ENCODE measurements at places on chromosomes 4 and X. TPM values are rescaled to one million over a fixed set of nuclear protein-coding genes. Genes with fewer than 3 reads are reported as not detected.
A peak's percentile ranks its signal among the peaks of the same experiment; 100 is the strongest.

DNA sequence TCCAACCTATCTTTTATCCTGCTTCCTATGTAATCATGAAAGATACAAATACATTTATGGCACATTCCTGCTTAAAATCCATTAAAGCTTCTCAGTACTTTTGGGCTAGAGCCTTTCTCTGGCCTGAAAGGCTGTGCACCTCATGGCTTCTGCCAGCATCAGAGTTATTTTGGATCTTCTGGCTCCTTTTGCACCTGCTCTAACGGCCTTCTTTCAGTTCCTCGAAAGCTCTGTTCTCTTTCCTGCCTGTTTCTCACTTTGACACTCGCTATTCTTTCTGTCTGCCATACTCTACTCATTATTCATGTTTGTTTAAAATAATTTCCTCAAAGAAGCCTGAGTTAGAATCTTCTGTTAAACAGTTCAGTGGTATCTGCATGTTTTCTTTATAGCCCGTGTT, 86.0 kb downstream of the LRP2BP start:
- no peak for DNase-seq

Gene RAB40A
- 0.50 TPM for total RNA-seq

GRCh38 chr4:122229857-122230256, 77.7 kb downstream of the BLTP1 start:
- DNase-seq, result no peak

Gene NSUN7
- total RNA-seq, result 0.33 TPM

- DNase-seq, result no peak
These were observed 16.8 kb upstream of the EPGN start for GRCh38 chr4:74291471-74291870.

- no peak for DNase-seq
These were observed 11.5 kb upstream of the STK32B start for GRCh38 chr4:5039800-5040199.

Gene CLDN22
- total RNA-seq, result not detected

Gene ANXA5
- 335 TPM for total RNA-seq

DNA sequence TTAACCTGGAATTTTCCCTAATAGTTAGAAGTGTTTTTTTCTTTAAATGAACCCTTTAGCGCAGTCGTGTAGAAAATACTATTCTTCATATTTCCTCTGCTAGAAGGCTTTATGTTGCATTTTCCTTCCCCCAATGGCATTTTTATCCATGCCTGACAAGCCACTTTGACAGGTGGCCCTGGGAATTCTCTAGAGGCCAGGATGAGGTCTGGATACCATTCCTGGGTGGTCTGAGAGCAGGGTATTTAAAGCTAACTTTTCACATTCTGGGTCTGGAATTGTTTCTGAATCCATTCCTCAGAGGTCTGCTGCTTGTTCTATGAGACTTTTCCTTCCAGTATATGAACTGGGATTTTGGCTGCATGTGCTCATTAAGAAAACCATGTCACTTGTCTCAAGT, 31.2 kb upstream of the PDGFRA start:
- DNase-seq, result no peak

DNA sequence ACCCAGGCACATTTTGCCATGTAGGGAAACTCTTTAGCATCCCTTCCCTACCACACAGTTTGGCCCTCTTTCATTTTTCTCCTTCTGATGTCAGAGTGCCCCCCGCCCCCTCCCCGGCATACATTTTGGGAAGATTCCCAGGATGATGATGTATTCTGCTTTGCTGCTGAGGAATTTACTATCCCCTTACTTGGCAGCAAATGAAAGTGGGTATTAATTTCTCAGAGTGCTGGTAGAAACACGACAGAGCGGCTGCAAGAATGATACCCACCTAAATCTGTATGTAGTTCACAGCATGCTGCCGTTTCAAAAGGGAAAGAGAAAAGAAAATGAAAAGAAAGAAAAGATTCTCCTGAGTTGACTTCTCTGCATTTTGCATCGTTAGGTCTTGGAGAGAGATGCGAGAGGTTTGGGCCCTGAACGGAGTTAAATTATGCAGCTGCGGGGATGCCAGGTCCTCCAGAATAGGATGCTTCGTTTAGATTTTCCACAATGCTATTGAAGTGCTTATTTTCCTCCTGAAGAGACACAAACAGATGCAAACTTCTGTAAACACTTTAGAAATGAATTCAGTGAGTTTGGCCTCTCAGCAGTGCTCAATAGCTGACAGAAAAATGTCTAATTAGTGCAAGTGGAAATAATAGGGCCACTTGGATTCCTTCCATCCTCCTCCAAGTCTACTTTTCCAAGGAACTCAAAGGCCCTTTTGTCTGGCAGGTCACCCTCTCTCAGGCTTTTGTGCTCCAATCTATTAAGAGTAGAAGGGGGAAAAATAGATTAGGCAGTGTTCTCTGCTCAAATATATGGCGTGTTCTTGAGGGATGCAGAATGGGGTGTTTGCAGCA, 106.2 kb downstream of the ALPK1 start:
- DNase-seq, result no peak

- no peak for DNase-seq
These were observed 45.4 kb downstream of the EDNRA start for GRCh38 chr4:147526272-147526654.

GRCh38 chr4:153005899-153006381, 69.8 kb downstream of the FHDC1 start:
- no peak for DNase-seq

DNA sequence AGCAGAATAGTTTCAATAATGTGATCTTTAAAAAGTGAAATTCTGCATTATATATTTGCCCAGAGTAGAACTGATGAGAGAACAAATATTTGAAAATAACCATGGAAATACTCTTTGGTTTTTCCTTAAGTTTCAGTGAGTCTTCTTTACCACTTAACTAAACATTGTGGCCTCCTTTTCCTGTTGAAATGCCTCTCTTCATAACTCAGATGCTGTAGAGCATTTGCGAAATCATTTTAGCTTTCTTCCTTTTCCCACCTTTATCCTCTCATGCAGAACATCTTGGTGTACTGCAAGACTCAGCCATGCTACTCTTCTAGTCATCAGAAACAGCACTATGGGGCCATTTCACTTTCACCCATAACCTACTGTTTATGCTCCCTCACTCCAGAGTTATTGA, 48.2 kb downstream of the CASK start:
- no peak for DNase-seq

Gene ITM2A
- not detected for total RNA-seq

Gene CCNQ
- total RNA-seq, result 22.0 TPM

Gene MAGEA4
- total RNA-seq, result not detected

- DNase-seq, result no peak
These were observed 69.9 kb downstream of the ARHGAP10 start for GRCh38 chr4:147801820-147802219.

DNA sequence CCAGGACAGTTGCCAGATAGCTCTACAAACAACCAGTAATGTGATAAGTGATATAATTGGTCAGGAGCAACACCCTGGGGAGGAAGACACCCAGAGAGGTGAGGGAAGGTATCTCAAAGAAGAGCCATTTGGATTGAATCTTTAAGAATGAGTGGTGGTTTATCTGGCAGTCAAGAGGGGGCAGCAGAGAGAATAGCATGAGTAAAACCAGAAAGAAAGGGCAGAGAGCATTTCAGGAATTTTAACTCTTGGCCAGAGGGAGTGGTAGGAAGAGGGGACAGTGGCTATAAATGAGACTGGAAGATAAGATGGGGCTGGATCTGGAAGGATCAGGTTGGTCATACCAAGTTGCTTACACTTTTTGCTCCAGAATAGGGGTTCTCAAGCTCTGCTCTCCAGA, 5.9 kb upstream of the SEPTIN6 start:
- peak; percentile 32 for DNase-seq

- DNase-seq, result no peak
These were observed 432.5 kb upstream of the TENM3 start for GRCh38 chr4:181810711-181811110.

DNA sequence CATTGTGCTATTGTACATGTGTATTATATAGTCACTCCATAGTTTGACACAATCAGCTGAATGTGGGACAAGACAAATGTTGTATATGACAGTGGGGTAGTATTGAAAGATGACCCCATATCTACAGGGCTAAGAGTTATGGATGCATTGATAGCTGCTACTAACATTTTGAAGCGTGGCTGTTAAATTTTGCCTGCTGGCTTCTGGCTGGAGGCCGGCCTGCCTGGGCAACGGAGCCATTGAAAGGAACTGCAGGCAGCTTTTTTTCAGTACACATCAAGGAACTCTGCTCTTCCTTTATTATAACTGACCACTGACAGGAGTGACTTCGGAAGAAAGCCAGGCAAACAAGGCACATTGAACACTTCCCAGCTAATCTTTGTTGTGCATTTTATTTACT, 76.1 kb upstream of the TMEM33 start:
- no peak for DNase-seq

DNA sequence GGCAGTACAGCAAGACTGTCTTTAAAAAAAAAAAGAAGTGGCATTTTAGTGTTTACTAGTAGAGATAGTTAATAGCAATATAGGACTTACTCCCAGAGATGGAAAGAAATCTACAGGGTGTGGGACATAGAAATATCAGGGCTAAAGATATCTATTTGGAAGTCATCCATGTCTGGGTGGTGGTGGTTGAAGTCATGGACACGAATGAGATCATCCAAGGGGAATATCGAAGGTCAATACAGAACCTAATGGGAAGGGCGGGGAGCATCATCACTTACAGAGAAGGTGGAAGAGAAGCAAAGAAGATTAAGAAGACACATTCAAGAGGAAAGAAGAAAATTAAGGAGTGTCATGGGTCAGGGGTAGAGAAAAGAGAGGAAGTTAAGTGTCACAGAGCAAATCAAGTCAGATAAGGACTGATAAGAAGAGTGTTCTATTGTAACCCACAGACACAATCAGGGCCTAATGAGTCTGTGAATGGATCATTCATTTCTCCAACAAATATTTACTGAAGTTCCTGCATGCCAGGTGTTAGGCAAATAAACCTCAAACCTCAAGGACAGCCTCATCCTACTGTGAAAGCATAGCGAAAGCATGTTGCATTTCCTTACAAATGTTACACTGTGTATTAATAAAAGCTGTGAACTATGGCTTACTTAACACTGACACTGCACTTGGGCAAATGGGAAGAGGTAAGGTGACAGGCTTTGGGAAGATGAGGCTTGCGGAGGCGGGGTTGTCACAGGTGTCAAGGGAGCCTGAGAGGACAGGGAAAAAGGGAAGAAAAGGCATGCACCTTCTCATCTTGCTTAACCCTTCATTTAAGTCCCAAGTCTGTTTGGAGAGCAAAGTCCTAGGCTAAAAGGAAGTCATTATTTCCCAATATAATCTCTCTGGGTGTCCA, 65.3 kb downstream of the ELOVL6 start:
- DNase-seq, result no peak

Gene HMX1
- not detected for total RNA-seq

DNA sequence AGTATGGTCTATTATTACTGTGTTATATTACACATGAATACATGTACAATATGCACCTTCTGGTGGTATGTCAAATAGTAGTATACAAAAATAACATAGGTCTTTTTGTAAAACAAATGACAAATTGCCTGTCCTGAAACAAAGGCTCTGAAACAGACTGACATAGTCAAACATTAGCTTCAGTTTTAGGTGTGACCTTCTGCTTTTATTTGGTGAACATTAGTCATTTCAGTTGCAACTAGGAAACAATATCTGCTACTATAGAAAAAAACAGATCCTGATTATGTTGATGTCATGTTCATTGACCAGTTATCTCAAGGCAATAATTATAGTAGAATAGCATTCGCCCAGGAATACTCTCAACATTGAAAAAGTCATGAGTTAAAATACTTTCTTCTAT, 123.0 kb downstream of the CHRNA9 start:
- no peak for DNase-seq

Gene RELL1
- 93.2 TPM for total RNA-seq

DNA sequence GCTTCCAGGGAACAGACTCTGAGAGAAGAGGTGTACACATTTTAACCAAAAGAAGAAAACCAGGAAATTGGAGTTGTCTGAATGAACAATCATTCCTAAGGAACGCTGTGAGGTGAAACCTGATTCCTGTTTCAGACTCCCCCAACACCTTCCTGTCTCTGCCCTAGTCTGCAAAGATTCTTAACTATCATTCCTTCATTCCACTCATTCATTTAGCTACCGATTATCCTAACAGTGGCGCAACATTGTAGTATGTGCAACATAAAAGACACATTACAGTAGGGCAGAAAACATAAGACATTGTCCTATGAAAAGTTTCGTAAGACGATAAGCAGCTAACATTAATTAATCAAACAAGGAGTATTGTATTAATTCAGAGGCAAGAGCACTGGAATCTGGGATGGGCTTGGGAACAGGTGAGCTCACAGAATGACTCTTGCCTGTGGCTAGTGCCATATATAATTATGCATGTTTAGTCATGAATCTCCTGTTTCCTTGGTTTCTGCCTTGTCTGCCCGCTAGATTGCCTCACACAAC, 23.8 kb upstream of the ADH7 start:
- peak; percentile 89 for DNase-seq

- no peak for DNase-seq
These were observed at the start of gene GJB1 for GRCh38 chrX:71222929-71223328. GJB1 (plus strand) TSS chrX:71223224; CDS start chrX:71223708, 484 bp downstream.

DNA sequence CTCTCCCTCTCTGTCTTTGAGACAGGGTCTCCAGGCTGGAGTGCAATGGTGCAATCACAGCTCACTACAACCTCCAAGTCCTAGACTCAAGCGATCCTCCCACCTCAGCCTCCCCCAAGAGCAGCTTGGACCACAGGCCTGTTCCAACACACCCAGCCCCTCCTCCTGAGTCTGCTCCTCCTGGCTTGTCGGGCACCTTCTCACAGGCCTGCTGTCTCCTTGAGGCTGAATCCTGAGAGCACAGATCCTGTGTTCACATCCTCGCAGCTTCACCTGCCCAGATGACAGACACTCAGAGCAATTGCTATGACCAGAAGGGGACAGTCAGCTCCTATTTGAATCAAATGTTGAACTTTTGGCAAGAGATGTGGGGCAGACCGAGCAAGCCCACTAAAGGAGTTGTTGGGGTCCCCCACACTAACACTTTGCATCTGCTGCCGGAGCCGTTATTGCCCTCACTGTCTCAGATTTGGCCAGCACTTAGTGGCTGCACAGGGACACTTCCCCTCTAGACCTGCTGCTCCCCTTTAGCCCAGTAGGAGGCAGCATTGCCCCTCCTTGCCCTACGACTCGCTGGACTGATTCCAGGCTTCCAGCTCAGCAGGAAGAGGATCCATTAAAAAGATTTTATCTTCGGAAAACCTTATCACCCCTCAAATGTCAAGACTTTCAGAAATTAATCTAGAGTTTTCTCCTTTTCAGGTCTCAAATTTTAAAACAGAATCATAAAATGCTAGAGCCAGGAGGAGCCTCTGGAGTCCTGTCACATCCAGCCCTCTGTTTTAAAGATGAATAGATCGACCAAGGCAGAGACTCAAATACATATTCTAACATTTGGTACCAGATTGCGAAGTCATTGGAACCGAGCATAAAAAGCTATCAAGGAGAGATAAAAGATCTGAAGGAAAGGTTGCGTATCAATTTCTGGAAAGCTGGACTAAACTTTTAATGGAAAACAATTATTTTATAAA, 113.7 kb downstream of the USP46 start:
- DNase-seq, result peak; percentile 49

GRCh38 chrX:154025230-154025629, 5.5 kb upstream of the IRAK1 start:
- peak; percentile 54 for DNase-seq

DNA sequence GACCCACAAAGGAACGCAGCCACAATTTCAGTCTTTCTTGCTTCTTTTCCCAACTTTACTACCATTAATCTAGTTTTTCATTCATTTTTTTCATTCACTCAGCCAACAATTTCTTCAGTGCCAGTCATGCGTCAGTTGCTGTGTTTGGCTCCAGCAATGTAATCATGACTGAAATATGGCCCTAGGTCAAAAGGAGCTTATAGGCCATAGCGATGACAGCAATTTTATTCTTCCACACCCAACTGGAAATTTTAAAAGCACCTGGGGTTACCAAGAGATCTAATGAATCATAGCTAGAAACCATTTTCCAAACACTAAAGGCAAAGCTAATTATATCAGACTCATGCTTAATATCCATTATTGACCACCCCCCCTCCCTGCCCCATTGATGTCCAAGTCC, 29.8 kb upstream of the C1QTNF7 start:
- peak; percentile 73 for DNase-seq

Gene AMTN
- not detected for total RNA-seq
